AG08395 (cell line): ENCODE measurements at places on chromosomes 11 and 22.

- no peak for DNase-seq
Measured at GRCh38 chr22:39332441-39333064, 13.1 kb upstream of the RPL3 start.

- DNase-seq = peak; percentile 55
Measured at GRCh38 chr22:45493286-45493771, 9.4 kb upstream of the FBLN1 start.

DNA sequence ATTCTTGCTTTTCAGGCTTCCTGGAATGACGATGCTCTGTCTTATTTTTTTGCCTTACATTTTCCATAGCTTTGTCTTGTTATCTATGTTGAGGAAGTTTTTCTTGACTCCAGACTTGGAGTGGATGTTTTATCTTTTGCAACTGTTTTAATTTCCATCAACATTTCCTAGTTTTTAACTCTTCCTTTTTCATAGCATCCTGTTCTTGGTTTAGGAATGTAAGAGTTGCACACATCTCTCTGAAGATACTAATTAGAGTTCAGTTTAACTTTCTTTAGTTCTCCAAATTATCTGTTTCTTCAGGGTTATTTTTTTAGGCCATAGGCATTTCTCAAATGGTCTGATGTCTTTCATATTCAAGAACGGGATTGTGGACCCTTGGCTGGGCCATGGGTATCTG, 10.4 kb downstream of the CLDN5 start:
- no peak for DNase-seq

- no peak for DNase-seq
Measured at GRCh38 chr11:123942413-123942812, 1.2 kb downstream of the OR6T1 start.

- no peak for DNase-seq
Measured at GRCh38 chr11:63556404-63557013, 6.7 kb downstream of the PLAAT2 start.

- no peak for DNase-seq
Measured at GRCh38 chr11:693887-694562, 997 bp downstream of the DEAF1 start.

GRCh38 chr22:28711341-28711740, 30.3 kb downstream of the CHEK2 start:
- DNase-seq = no peak

DNA sequence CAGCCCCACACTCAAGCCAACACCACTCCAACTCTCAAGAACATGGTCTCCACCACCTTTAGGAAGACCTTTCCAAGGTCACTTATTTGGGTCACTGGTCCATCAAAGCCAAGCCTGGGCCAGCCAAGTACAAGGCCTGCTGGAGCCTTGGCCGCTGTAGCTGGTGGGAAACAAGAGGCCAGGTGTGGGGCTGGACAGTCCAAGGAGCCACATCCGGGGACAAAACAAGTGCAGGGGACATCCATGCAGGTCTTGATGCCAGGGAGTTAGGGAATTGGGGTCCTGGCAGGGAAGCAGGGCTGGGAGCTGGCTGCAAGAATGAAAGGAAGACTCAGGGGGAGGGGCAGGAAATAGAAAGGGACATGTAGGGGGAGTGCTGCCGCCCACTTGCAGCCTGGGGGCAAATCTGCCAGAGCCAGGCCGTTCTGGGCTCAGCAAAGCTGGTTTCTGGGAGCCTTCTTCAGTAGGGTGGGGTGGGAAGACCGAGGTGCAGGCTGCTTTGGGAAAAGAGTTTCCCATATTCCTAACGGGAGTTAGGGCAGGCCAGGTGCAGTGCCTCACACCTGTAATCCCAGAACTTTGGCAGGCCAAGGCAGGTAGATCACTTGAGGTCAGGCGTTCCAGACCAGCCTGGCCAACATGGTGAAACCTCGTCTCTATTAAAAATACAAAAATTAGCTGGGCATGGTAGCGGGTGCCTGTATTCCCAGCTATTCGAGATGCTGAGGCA, 69.5 kb upstream of the ATXN10 start:
- no peak for DNase-seq

DNA sequence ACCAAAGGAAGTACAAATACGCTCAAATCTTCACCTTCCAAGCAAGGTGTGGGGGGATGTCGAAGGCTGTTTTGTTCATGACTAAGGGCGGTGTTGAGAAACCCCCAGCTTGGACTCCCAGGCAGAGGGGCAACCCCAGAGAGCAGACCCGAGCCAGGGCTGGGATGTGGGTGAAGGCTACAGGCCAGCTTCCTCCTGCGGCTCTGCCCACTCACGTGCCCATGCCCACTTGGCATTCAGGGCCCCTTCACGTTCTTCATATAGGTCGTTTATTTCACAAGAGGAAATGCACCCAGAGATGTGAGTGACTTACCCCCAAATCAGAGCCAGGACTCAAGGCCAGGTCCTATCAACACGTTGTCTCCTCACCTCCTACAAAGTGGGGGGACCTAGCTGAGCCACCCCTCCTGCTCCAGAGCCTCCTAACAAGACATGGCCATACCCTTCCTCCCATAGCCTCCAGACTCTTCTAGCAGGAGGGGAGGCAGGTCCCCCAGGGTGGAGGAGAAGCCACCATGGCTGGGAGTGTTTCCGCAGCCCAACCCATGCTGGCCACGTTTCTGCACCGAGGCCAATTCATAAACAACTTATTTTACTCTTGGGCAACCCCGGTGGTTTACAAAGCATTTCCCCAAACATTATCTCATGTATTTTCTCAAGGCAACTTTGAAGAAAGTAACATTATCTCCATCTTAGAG, 22.0 kb downstream of the TMEM184B start:
- no peak for DNase-seq

DNA sequence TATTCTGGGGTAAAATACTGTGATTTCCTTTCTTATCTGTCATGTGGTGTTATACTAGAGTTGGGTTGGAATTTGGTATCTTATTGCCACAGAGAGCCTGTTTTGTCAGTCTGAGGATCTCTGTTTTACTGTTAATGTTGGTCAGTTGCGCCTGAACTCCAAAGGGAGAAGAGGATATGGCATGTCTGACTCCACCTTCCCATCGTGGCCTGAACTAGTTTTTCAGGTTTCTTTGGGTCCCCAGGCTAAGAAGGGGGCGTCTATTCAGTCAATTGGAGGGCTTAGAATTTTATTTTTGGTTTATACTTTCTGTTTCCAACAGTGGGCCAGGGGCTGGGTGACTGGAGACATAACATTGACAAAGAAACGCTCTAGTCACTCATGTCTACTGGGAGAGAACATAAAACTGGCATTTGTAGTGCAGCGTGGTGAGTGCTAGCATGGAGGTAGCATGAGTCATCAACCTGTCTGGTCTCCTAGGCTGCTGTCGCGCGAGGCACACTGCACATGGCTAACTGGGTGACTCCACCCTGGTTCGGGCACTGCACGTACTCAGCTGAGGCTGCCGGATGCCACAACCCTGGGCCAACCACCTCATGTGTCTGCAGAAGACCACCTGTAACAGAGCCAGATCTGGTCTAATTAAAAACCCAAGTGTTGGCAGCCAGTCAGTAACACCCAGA, 120.1 kb upstream of the OR9Q1 start:
- DNase-seq = no peak

GRCh38 chr11:98940913-98941312, 79.8 kb upstream of the CNTN5 start:
- no peak for DNase-seq

GRCh38 chr11:19208959-19209546, 7.3 kb upstream of the CSRP3 start:
- DNase-seq = no peak

GRCh38 chr11:69467646-69468045, 13.8 kb upstream of the LINC01488 start:
- DNase-seq = no peak

GRCh38 chr11:105937331-105937730, 84.7 kb downstream of the MSANTD4 start:
- DNase-seq = peak; percentile 2

DNA sequence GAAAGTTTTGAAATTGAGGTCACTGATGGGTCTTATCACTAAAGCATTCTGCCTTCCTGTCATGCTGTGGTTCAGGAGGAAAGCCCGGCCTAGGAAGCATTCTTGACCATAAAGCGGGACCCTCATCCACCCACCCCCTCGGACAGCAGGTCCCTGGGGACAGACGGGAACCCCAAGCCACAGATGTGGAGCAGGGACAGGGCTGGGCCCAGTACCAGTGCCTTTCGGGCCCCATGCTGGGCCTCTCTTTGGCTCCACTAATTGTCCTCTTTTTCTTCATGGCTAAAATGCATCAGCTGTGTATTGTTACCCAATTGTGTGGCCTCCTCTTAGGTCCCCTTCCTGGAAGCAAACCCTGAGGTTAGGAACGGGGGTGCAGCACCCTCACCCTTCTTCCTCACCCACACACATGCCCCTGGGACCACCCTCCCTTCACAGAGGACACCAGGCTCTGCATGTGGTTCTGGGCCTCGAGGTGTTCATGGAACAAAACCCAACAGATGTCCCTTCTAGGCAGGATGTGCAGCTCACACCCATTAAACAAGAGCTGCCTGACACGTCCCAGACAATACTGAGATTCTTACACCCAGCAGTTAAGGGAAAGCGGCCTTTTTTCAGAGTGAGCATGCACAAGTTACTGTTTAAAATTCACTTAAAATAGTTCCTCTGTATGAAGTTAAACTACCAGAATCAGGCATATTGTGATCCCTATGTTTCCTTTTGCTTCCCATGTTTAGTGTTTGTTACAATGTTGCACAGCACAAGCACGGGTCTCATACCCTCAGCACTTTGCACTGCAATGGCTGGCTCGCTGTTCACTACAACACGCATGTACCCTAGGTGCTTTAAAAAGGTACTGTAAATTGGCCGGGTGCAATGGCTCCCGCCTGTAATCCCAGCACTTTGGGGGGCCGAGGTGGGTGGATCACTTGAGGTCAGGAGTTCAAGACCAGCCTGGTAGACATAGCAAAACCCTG, 807.6 kb downstream of the BRD1 start:
- no peak for DNase-seq

GRCh38 chr22:25852223-25852622, 110.2 kb downstream of the MYO18B start:
- DNase-seq = no peak

- DNase-seq = no peak
Measured at GRCh38 chr11:1369371-1370005, 20.2 kb upstream of the BRSK2 start.

DNA sequence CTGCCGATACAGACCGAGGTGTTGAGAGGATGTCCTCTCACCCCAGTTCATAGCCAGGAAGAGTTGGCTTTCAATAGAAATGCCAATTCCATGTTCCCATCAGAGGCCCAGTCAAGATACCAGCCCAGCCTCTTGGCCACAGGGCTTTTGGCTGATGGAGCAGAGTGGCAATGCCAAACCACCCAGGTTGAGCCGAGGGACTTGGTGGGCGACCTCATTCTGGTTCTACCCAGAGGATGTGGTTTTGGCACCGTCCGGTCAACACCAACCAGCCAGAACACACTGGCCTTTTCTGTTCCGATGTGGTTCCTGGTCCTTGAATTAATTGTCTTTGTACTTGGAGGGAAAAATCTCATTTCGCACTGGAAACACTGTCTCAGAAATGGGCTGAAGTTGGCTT, 60.5 kb downstream of the COMMD9 start:
- no peak for DNase-seq

GRCh38 chr11:46475926-46476545, 84.5 kb upstream of the CHRM4 start:
- DNase-seq = no peak
